ENCODE measurements at places on chromosomes 7 and 10.

DNA sequence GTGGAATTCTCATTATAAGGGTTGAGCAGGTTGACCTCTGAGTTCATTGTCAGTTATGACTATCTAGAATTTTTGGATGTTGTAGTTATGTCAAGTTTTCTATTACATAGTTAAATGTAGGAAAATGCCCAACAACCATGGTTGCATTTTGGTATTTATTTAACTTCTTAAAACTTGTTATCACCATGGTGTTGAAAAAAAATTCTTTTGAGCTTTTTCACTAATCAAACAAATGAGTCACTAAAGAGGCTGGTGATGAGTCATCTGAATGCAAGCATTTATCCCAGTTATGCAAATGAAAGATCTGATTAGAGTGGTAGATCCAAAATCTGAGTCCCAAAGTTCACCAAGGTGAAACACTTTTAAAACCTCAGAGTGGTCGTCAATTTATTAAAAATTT, 624.7 kb upstream of the IGFBP3 start:
- DNase-seq: no peak

DNA sequence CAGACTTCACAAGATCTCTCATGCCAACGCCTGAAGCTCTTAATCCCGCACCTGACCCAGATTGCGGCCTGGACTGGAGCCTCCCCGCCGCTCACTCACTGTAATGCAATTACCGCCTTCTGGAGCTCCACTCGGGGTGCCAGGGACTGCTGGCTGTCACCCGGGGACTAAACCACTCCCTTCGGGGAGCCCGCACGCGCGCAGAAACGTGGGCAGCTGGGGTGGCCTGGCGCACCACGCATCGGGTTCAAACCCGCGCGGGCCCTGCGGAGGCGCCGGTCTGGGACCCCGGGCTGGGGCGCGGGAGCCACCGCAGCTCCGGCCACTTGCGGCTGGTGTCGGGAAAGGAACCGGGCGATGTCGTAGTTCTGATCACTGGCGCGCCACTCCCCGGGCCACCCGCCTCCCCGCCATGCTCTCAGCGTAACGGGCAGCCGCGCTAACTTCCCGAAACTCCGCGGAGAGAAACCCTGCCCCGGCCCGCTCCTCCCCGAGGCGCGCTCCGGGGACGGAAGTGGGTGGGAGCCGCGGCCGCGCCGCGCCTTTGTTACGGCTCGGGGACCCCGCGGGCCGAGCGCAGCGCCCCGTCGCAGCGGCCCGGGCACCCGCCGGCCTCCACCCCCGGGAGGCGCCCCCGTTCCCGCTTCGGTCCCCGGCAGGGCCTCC, 100.3 kb upstream of the SVIL start:
- peak; percentile 9 for DNase-seq

DNA sequence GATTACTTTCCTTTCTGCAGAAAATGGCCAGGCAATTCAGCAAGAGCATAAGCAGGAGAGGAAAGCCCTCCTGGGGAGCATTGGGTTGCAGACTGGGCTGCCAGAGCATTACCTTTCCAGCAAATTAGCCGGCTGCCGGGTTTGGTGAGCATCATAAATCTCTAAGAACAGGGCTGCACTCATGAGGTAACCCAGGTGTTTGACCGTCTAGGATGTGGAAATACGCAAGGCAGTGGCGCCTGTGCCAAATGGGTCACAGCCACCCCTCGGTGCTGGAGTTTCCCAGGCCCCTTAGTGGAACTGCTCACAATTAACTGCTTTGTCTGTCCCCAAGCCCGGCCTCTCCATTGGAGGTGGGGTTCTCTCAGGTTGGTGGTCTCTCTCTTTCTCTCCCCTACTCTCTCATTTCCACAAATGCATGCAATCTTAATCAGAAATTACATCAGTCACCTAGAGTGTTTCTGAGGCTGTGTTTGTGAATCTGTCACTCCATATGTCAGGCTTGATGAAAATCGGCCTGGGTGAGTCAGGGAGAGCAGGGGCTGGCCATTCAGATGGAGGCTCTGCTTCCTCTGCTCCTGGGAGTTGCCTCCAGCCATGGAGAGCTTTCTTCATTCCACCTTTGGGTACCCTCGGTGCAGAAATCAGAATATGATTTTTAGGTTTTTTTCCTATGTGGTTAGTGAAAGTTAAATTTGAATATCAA, 26.7 kb downstream of the PTN start:
- DNase-seq: no peak

DNA sequence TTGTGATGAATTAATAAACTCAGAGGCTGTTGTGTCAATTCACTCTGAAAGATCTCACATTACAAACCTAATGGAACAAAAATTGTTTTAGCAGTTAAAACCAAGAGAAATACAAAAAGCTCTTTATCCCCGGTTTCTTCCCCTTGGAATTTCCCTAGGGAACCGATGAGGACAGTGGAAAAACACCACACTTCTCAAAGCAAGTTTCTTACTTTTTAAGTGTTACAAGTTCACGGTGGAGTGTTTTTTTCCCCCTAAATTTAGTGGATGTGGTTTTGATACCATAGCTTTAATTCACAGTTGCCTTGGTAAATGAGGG, 10.3 kb downstream of the BAMBI start:
- no peak for DNase-seq

DNA sequence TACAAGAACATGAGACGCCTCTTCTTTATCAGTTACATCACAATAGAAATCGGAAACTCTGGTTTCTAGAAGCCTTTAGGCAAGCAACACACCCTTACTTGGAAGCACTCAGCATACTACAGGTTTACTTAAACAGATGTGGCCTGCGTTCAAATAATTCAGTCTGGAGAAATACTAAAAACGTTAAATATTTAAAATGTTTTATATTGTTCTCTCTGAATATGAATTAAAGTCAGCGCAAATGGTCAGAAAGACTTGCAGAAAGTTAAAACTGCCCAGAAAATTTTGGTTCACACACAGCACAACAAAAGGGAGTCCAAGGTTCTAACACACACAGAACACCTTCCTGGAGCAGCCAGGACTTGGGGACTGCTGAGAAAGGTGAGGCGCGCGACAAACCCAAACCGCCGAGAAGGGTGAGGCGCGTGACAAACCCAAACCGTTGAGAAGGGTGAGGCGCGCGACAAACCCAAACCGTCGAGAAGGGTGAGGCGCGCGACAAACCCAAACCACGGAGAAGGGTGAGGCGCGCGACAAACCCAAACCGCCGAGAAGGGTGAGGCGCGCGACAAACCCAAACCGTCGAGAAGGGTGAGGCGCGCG, 25.8 kb downstream of the ESYT2 start:
- DNase-seq: no peak

DNA sequence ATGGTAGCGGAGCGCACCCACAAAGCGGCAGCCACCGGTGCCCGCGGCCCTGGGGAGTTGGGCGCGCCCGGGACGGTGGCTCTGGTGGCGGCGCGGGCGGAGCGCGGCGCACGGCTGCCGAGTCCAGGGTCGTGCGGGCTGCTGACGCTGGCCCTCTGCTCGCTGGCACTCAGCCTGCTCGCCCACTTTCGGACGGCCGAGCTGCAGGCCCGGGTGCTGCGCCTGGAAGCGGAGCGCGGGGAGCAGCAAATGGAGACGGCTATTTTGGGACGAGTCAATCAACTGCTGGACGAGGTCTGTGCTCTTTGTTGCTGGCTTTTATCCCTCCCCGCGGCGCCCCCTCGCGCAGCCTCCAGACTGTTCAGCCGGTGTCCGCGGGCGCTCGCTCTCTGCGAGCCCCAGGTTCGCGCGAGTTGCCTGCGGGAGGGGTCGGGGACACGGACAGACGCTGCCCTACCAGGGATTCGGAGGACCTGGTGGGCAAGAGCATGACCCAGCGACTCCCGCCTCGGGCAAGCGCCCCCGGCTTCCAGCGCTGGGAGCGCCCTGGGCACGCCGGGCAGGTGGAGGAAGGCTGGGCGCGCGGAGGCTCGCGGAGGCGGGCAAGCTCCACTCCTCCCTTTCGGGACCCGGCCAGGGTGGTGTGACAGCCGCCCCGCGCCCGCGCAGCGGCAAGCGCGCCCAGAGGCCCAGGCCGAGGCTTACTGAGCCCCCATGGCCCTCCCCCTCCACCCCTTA, 887 bp downstream of the COL13A1 start:
- no peak for DNase-seq
